ENCODE measurements at places on chromosomes 11 and 22.

DNA sequence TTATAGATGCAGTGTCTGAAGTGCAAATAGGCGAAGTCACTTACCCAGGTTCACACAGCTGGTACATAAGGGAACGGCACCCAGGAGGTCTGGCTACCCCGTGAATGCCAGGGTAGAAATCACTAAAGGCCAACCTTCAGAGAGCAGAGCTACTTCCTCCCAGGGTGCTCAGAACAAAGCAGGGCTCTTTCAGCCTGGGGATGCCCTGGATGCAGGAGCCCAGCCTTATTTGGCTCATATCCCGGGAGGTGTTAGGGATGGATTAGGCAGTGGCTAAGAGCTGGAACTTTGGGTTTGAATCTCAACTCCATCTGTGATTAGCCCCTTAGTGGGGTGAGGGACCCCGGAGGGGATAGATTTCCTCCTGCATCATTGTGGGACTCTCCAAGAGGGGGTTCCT lies 33.1 kb upstream of the ASPHD2 start:
- DNase-seq, result no peak

DNA sequence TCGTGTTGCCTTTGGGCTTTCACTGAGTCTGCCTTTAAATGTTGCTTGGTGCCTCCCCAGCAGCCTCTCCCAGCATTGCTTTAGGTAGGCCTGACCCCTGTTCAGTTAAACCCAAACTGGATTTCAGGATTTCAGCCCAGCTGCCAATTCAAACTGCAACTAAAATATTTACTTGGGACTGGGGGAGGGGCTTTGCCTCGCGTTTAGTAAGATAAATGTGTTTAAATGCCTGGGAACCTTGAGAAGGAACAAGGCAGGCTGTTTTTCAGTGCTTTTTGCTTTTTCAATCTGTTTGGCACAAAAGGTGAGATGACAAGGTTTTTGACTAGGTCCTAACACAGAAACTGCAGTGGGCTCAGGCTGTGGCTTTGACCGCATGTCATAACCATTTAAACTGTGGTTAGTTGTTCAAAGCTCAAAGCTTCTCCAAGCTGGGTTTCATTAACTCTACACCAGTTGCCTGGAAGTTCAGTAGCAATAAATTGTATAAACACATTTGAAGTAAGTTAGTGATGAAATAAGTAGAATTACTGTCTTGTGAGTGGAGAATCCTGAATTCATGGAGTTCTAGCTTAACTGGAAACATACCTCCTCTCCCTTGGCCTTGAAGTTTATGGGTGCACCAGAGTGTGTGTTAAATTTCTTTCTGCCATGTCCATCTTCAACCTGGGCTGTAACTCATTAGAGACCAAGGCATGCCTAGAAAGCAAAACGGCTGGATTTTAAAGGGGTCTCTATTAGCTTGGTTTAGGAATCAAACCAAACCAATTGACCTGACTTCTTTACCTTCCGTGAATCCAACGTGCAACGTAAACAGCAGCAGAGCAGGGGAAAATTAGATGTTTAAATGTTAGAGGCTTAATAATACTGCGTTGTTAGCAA lies 3.6 kb downstream of the PKNOX2 start:
- DNase-seq, result no peak

DNA sequence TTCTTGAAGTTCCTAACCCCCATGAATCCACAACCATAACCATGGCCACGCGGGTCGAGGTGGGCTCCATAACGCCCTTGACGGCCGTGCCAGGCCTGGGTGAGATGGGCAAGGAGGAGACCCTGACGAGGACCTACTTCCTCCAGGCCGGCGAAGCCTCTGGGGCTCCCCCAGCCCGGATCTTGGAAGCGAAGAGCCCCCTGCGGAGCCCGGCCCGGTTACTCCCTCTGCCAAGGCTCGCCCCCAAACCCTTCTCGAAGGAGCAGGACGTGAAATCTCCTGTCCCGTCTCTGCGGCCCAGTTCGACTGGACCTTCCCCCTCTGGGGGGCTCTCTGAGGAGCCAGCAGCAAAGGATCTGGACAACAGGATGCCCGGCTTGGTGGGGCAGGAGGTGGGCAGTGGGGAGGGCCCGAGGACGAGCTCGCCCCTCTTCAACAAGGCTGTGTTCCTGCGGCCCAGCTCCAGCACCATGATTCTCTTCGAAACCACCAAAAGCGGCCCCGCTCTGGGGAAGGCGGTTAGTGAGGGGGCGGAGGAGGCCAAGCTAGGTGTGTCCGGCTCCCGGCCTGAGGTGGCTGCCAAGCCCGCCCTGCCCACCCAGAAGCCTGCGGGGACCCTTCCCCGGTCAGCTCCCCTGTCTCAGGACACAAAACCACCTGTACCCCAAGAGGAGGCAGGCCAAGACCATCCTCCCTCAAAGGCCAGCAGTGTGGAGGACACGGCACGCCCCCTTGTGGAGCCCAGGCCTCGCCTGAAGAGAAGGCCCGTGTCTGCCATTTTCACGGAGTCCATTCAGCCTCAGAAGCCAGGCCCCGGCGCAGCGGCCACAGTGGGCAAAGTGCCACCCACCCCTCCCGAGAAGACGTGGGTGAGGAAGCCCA lies 75.7 kb downstream of the KIAA1671 start:
- no peak for DNase-seq

DNA sequence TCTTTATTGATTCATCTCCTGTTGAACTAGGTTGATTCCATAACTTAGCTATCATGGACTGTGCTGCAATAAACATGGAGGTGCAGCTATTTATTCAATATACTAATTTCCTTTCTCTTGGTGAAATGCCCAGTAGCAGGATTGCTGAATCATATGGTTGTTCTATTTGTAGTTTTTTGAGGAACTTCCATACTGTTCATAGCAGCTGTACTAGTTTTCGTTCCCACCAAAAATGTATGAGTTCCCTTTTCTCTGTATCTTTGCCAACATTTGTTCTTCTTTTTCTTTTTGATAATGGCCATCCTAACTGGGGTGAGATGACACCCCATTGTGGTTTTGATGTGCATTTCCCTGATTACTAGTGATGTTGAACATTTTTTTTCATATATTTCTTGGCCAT lies 87.2 kb upstream of the NAV2 start:
- DNase-seq, result no peak

DNA sequence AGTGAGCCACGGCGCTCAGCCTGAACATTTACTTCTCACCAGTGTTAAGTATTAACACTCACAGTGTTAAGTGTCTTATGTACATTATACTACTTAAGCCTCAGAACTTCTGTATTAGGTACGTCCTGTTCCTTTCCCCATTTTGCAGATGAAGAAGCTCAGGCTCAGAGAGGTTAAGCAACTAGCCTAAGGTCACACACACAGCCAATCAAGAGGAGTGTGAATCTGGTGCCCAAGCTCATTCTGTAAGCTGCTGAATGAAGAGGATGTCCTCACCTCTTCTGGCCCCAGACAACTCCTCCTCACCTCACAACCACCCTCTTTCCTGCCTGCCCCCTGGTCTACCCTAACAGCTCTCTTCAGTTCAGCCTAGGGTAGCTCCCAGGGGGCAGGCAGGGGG lies 29.9 kb downstream of the CREB3L1 start:
- DNase-seq, result no peak

DNA sequence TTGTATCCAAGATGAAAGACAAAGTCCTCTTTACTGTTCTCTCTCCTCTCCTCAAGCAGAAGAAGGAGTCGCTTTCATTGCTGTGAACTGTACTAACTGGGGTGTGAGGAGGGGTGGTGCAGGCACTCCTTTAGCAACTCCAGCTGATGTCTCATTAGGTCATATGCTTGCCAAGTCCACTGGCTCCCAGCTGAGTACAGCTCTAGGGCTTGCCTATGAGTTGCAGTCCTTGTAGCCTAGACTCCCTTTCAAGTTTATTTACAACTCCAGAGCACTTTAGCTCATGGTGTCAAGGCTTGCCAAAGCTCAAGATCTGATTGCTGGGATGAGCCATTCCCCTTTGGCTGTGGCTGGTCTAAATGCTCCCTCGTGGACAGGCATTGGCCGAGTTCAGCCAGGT lies 55.1 kb upstream of the PDGFD start:
- no peak for DNase-seq

- DNase-seq, result no peak
Observed at GRCh38 chr11:94781837-94782236, 13.7 kb downstream of the AMOTL1 start.

DNA sequence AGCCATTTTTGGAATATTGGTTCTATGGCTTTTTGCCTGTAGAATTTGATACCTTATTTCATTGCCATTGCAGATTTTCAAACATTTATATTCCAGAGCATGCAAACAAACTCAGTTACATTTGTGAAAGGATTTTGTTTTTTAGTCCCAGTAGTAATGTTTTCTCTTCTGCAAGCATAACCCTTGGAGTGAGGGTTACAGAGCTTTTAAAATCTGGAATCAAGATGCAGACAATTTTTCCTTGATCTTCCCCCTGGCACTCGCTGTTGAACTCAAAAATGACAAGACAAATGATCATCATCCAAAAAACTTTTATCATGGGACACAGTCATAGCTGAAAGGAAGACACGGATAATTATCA lies 20.8 kb downstream of the BBOX1 start:
- DNase-seq, result no peak

GRCh38 chr22:46934746-46935491 lies 172.5 kb downstream of the TBC1D22A start:
- DNase-seq, result no peak

DNA sequence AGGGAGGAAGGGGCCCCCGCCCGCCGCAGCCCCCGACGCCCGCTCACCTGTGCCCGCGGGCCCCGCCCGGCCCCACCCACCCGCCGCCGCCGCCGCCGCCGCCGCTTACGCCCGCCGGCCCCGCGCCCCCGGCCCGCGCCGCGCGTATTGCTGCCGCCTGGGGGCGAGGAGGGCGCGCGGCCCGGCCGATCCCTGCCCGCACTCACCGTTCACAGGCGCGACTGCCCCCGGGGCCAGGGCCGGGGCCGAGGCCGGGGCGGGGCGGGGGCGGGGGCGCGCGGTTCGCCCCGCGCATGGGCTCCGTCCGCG lies 212 bp downstream of the HRAS start:
- DNase-seq, result no peak

DNA sequence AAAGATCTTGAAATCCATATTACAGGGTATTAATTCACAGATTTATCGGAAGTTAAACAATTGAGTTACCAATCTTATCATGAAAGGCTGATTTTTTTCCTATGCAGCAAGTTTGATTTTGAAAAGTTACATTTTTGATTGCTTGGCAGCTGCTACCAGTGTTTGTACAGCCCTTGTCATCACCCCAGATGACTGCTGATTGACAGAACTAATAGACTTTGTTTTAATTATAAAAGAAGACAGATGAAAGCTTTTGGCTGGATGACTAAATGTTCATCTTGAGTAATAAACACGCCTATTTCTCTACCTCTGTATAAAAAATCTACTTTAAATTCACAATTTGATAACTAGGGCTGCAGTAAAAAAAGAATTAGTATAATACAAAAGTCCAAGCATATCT lies 259.7 kb downstream of the TTC28 start:
- DNase-seq, result no peak

DNA sequence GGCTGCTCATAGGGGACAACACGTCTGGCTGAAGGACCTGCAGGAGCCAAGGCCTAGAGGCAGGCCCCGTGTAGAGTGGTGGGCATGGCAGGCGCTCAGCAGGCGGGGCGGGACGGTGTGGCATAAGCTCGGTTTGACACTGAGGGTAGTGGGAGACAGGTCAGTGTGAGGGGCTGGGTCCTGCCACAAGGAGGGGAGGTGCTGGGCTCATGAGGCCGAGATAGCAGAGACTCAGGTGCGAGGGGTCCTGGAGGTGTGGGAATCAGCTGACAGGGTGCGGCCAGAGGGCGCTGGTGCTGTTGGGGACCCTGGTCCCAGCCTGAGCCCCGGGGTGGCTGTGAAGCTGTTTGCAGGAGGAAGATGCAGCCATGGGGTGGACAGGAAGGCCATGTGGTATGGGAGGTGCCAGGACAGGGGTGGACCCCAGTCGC lies 6.7 kb downstream of the SLC22A12 start:
- no peak for DNase-seq

DNA sequence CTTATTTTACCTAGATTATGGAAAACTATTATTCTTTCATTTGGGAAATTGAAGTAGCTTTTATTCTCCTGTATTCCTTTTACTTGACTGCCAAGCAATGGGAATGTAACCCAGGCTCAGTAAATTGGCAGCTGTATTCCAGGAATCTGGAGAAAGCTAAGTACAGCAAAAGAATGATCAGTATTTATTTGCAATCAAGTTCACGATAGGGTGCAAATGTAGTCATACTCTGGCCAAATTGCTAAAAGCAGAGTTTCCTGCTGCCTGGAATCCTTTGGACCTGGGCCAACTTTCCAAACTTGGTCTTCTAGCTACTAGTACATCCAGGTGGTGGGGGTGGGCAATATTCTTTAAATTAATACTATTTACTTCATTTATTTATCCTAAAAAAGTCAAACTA lies 286.0 kb upstream of the CTSC start:
- no peak for DNase-seq

DNA sequence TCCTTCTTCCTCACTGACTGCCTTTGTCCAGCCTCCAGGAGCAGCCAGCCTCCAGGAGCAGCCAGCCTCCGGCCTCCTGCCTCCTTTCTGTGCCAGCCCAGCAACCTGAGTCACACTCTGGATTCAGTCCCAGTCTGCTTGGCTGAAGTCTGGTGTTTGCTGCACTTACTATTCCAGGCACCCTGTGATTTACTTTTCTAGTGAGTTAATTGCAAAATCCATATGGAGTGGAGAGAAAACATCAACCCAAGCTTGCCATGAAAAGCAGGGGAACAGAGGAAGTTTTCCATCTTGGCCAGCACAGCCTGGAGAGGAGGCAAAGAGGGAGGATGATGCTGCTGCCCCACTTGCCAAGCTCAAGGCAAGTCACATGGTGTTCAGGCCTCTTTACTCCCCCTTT lies 400.5 kb downstream of the TENM4 start:
- DNase-seq, result no peak

DNA sequence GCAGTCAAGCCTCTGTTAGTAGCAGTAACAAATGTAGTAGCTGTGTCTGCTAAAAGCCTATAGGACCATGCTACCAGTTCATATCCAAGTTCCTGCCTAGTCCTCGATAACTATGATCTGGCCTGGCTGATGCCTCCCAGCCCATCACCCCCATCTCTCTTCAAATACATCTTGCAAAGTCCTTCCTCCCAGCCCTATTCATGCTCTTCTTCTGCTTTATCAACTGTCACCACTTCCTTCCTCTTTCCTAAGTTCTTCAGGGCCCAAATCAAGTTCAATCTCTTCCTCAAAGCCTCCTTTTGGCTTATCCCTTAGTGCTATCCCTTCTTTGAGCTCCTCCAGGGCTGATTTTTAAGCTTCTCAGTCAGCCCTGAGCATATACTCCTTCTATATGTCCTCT lies 150.9 kb upstream of the THY1 start:
- no peak for DNase-seq

DNA sequence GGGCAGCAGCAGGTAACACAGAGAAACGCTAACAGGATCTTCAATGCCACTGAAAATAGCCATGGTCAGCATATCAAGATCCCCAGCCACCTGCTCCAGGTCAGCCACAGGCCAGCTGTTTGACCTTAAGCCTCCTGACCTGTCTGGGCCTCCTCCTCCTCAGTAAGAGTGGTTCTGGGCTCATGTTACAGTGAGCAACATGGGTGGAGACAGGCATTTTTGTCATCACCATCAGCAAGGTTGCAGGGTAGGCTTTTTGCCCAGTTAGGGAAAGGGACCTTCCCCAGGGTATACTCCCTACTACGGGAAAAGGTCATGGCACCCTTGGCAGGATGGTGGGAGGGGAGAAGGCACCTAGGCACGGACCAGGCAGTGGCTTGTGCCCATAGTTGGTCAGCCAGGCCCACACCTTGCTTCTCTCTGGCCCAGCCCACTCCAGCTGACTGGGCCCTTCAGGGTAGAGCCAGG lies 131.8 kb upstream of the PARVA start:
- DNase-seq, result no peak
